ENCODE measurements at places on chromosomes 2 and 18. TPM values are rescaled to one million over a fixed set of nuclear protein-coding genes. Genes with fewer than 3 reads are reported as not detected.

The TTR gene
- not detected for total RNA-seq

The C1QL2 gene
- total RNA-seq, result not detected

The CNTNAP5 gene
- not detected for total RNA-seq

The NT5C1B gene
- total RNA-seq, result 0.10 TPM

The TXNDC2 gene
- total RNA-seq, result not detected

The KIAA2012 gene
- not detected for total RNA-seq

The PIEZO2 gene
- 2.1 TPM for total RNA-seq

The FHOD3 gene
- total RNA-seq, result not detected

The SCN3A gene
- total RNA-seq, result not detected

The LRATD1 gene
- 0.59 TPM for total RNA-seq

The POTEI gene
- total RNA-seq, result not detected

The AQP12B gene
- total RNA-seq, result not detected

The CLEC4F gene
- total RNA-seq, result not detected

The CRYGC gene
- not detected for total RNA-seq

The SCN9A gene
- 0.68 TPM for total RNA-seq

The TUBB8B gene
- total RNA-seq, result not detected

The REG1B gene
- not detected for total RNA-seq

The PSTPIP2 gene
- total RNA-seq, result 2.4 TPM

The SERPINB11 gene
- total RNA-seq, result not detected

The ME2 gene
- total RNA-seq, result 20.0 TPM

The HOXD8 gene
- 0.62 TPM for total RNA-seq

The DBI gene
- 127 TPM for total RNA-seq

The ABCG5 gene
- total RNA-seq, result not detected

The GULP1 gene
- total RNA-seq, result 3.2 TPM

The RGPD4 gene
- total RNA-seq, result not detected

The KCNK3 gene
- total RNA-seq, result 1.1 TPM

The TBR1 gene
- not detected for total RNA-seq

The PHLPP1 gene
- total RNA-seq, result 4.9 TPM

The SALL3 gene
- 0.44 TPM for total RNA-seq

The CXCR2 gene
- not detected for total RNA-seq

Data from cardiac ventricle fibroblast (primary cell).